ENCODE measurements at places on chromosomes 11 and 22. TPM values are rescaled to one million over a fixed set of nuclear protein-coding genes. Genes with fewer than 3 reads are reported as not detected.

- H3K27ac ChIP-seq = no peak overlapping the region
- no peaks in the 10 kb centered on the region for H3K36me3 ChIP-seq
- H3K4me3 ChIP-seq = no peak overlapping the region
- no peaks in the 10 kb centered on the region for H3K4me1 ChIP-seq
Observed at GRCh38 chr22:36881504-36882245, 20.9 kb downstream of the NCF4 start.

- H3K4me3 ChIP-seq = no peak overlapping the region
- no peak for DNase-seq
- no peaks in the 10 kb centered on the region for H3K27me3 ChIP-seq
- no peaks in the 10 kb centered on the region for H3K36me3 ChIP-seq
Observed at GRCh38 chr11:132620423-132620822, 911.9 kb downstream of the OPCML start.

GRCh38 chr22:39574779-39575551 lies 4.4 kb downstream of the CACNA1I start:
- H3K4me1 ChIP-seq = no peaks in the 10 kb centered on the region
- no peak for DNase-seq
- no peaks in the 10 kb centered on the region for H3K27me3 ChIP-seq
- H3K4me3 ChIP-seq = no peak overlapping the region
- H3K36me3 ChIP-seq = no peaks in the 10 kb centered on the region
- no peak overlapping the region for H3K27ac ChIP-seq

GRCh38 chr11:112554586-112554985 lies 293.9 kb upstream of the PLET1 start:
- H3K4me1 ChIP-seq = no peaks in the 10 kb centered on the region
- no peaks in the 10 kb centered on the region for H3K36me3 ChIP-seq
- H3K27ac ChIP-seq = no peak overlapping the region
- no peaks in the 10 kb centered on the region for H3K27me3 ChIP-seq

DNA sequence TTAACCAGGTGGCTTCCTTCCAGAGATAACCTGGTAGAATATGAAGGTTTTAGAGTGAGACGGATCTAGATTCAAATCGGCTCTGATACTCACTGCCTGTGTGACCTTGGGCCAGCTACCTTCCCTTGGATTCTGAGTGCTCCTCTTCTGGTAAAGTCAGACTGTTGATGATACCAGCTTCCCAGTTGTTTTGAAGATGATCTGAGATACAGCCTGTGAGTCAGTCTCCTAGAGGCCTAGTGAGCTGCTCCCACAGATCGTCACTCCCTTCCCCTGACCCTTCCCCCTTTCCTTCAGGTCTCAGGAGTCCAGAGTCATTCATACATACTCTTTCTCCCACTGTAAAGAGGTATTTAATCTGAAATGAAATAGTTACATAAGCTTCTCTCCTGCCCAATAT lies 207.8 kb downstream of the GRIK4 start:
- no peak for DNase-seq
- no peak overlapping the region for H3K4me3 ChIP-seq
- no peaks in the 10 kb centered on the region for H3K36me3 ChIP-seq

DNA sequence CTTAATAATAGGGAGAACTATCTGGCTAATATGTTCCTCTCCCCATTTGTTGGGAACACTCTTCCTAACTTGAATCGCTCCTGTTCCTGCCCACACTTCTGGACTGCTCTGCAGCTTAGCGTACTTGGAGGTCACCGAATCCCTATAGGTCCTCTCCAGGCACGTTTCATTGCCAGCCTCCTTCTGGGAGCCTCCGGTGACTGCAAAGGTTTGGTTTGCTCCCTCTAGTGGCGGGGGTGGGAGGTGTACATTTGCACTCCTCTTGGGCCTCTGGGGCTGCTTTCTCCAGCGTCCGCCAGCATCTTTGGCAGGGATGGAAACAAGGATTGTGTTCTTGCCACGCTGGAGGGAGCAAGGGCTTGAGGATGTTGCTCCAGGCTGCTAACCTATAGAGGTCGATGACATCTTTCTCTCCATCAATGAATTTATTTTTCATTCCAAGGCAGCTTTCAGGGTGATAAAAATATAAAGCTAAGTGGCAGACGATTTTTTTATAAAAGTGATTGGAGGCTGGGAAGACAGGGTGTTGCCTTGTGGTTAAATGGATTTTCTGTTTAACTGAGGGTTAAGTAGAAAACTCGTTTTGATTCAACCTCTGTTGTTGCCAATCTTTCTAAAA lies 48.7 kb downstream of the TSPAN18 start:
- no peaks in the 10 kb centered on the region for H3K36me3 ChIP-seq
- H3K27ac ChIP-seq = peak overlapping the region; percentile 85
- no peak overlapping the region for H3K4me3 ChIP-seq
- H3K4me1 ChIP-seq = peaks cover 75% of the 10 kb centered on the region
- no peaks in the 10 kb centered on the region for H3K27me3 ChIP-seq

GRCh38 chr11:77775936-77776335 lies 44.6 kb downstream of the RSF1 start:
- no peak overlapping the region for H3K27ac ChIP-seq
- no peaks in the 10 kb centered on the region for H3K27me3 ChIP-seq
- no peaks in the 10 kb centered on the region for H3K36me3 ChIP-seq
- H3K4me1 ChIP-seq = no peaks in the 10 kb centered on the region
- no peak for DNase-seq

DNA sequence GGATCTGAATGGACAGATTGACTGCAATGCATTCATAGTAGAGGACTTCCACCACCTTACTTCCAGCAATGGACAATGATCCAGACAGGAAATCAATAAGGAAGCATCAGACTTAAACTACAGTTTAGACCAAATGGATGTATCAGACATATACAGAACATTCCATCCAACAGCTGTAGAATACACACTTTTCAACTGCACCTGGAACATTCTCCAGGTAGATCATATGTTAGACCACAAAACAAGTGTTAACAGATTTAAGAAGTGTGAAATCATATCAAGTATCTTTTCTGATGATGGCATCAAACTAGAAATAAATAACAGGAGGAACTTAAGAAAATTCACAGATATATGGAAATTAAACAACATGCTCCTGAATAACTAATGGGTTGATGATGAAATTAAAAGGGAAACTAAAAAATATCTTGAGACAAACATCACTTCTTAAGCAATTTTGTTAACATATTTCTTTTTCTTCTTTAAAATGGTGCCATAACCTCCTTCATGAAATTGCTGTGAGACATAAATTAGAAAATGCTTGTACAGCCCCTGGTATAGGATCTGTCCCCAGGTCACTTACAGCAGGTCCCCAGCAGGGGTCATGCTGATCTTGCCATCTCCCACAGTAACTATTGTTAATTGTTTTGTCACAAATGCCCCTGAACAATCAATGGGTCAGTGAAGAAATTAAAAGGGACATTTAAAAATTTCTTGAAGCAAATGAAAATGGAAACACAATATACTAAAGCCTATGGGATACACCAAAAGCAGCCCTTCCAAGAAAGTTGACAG lies 100.0 kb upstream of the OR4B1 start:
- H3K27me3 ChIP-seq = no peaks in the 10 kb centered on the region
- no peak overlapping the region for H3K4me3 ChIP-seq
- no peaks in the 10 kb centered on the region for H3K36me3 ChIP-seq
- no peak for DNase-seq
- H3K27ac ChIP-seq = no peak overlapping the region

- H3K27ac ChIP-seq = no peak overlapping the region
- no peaks in the 10 kb centered on the region for H3K36me3 ChIP-seq
- H3K27me3 ChIP-seq = peaks cover 4% of the 10 kb centered on the region
- H3K4me1 ChIP-seq = no peaks in the 10 kb centered on the region
- no peak overlapping the region for H3K4me3 ChIP-seq
Observed at GRCh38 chr22:22158207-22158816, 86.3 kb upstream of the VPREB1 start.

GRCh38 chr11:12274558-12275197 lies 102.7 kb upstream of the PARVA start:
- no peak overlapping the region for H3K27ac ChIP-seq
- peaks cover 11% of the 10 kb centered on the region for H3K4me1 ChIP-seq
- DNase-seq = peak; percentile 44
- no peaks in the 10 kb centered on the region for H3K36me3 ChIP-seq
- H3K27me3 ChIP-seq = no peaks in the 10 kb centered on the region

- H3K4me1 ChIP-seq = peaks cover 61% of the 10 kb centered on the region
- peak overlapping the region; percentile 99 for H3K27ac ChIP-seq
- DNase-seq = peak; percentile 88
- H3K27me3 ChIP-seq = no peaks in the 10 kb centered on the region
Observed at GRCh38 chr11:2378527-2379210, 1.6 kb downstream of the CD81 start.

DNA sequence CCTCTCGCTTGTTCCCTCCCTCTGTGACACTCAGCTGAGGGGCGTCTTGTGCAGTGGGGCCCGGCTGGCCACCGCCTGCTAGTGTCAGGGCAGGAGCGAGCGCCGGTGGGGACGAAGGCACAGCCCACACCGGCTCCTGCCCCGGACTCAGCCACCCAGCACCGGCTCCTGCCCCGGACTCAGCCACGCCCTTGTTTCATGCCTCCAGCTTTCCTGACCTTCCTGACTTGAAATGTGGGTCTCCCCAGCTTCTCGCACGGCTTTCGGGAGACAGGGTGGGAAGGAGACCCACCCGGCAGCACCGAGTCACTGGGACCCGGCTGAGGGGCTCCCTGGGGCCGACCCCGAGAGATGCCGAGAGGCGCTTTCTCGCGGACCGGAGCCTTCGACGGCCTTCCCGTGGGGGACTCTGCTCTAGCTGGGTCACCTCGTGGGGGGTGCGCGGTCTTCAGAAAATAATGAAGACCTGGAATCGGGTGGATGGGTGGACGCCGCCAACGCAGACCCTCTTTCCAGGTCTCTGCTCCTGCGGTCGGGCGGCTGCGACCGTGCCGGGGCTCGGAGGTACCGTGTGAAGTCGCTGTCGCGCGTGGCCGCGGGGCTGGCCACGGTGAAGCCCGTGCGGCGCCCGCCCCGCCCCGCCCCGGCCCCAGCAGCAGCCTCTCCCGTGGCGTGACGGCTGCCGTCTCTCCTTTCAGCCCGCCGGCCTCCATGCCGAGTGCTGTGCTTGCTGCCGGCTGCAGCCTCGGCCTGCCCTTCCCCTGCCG lies 10.2 kb downstream of the GLB1L2 start:
- DNase-seq = peak; percentile 57
- peaks cover 3% of the 10 kb centered on the region for H3K4me1 ChIP-seq
- no peak overlapping the region for H3K4me3 ChIP-seq
- no peak overlapping the region for H3K27ac ChIP-seq
- H3K27me3 ChIP-seq = no peaks in the 10 kb centered on the region

DNA sequence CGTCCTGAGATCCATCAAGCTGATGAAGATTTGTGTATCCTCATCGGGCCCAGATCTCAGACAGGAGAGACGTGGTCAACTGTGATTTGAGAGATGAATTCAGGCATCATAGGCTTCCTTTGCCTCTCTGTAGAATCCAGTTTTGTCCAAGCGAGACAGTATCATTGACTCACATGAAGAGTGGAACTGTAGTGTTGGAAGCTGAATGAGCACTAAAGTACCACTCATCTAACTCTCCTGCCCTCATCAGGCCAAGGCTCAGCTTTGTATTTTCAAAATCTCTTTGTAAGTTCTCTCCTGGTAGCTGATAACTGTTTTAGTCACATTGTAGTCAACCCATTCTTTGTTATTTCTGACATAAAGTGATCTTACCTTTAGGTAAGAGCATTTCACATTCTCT lies 85.1 kb downstream of the KIRREL3 start:
- H3K4me1 ChIP-seq = no peaks in the 10 kb centered on the region
- H3K4me3 ChIP-seq = no peak overlapping the region
- H3K27ac ChIP-seq = no peak overlapping the region
- H3K27me3 ChIP-seq = no peaks in the 10 kb centered on the region
- H3K36me3 ChIP-seq = no peaks in the 10 kb centered on the region

DNA sequence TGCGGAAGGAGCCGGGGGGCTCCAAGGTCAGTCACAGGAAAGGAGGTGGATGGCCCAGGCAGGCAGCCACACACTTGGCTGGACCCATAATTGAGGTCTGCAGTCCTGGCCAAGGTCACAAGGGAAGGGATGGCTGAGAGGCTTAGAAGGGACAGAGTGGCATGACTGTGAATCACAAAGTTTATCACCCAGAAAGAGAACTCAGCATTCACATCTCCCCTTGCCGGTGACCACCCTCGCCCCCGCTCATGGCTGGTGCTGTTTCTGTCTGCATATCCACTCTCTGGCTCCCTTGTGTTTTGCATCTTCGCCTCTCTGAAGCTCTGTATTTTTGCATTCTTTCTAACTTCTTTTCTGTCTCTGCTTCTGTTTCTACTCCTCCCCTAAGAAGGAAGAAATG lies 117.5 kb downstream of the FEZ1 start:
- H3K27me3 ChIP-seq = no peaks in the 10 kb centered on the region
- H3K36me3 ChIP-seq = no peaks in the 10 kb centered on the region
- H3K27ac ChIP-seq = no peak overlapping the region

GRCh38 chr22:46262449-46263215 lies 511 bp downstream of the PKDREJ start:
- H3K27me3 ChIP-seq = no peaks in the 10 kb centered on the region
- no peaks in the 10 kb centered on the region for H3K4me1 ChIP-seq
- peak overlapping the region; percentile 41 for H3K4me3 ChIP-seq

GRCh38 chr11:8283465-8284230 lies 20.0 kb upstream of the LMO1 start:
- H3K27me3 ChIP-seq = no peaks in the 10 kb centered on the region
- no peak overlapping the region for H3K27ac ChIP-seq
- H3K4me1 ChIP-seq = peaks cover 12% of the 10 kb centered on the region
- no peaks in the 10 kb centered on the region for H3K36me3 ChIP-seq
- H3K4me3 ChIP-seq = peak overlapping the region; percentile 40

DNA sequence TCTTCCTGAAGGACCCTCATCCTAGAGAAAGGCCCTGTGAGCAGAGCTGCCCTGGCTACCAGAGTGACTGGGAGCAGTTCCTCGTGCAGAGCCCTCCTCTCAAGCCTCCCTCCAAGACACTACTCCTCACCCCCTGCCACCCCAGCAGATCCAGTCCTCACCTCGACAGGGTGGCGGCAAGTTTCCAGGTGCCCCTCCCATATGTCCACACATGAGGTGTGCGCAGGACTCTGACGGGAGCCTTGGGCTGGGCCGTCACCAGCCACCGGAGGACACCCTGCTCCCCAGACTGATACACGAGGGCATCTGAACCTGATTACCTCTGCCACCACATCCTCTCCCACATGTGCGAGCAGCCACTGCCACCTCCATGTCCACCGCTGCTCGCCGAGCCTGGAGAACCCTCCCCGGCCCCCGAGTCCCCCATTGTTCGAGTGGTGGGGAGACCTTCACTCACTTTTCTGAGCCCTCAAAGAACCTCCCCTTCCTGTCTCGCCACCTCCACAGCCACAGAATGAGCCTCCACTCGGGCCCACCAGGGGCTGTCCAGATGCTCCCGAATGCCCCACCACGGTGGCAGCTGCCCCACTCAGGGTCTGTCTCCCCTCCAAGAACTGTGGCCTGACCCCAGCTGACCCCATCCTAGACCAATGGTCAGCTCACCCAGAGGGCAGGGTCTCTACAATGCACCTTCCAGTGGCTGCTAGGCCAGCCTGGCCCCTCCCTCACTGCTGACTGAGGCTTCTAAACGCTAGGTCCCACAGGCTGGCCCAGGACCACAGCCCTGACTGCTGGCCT lies 62.5 kb downstream of the DGCR2 start:
- no peaks in the 10 kb centered on the region for H3K27me3 ChIP-seq
- no peaks in the 10 kb centered on the region for H3K4me1 ChIP-seq
- no peak overlapping the region for H3K4me3 ChIP-seq
- DNase-seq = peak; percentile 58

TMEM191C gene
- 0.27 TPM for total RNA-seq

MPZL3 gene
- 0.27 TPM for total RNA-seq

PLEKHA7 gene
- total RNA-seq = 5.1 TPM

CNTN5 gene
- total RNA-seq = 0.28 TPM
